ENCODE measurements at places on chromosomes 1 and 21. TPM values are rescaled to one million over a fixed set of nuclear protein-coding genes. Genes with fewer than 3 reads are reported as not detected.

Gene UBE2U
- not detected for total RNA-seq

Gene CD1E
- not detected for total RNA-seq

Gene TSHB
- not detected for total RNA-seq

Gene TMEM53
- 8.5 TPM for total RNA-seq

Gene AMPD1
- total RNA-seq = not detected

Gene IL10
- 0.46 TPM for total RNA-seq

Data from diencephalon (tissue), 1 donor.